ENCODE measurements at places on chromosomes 5 and 9.

GRCh38 chr9:18849890-18850677 lies 182.9 kb downstream of the SAXO1 start:
- no peak for DNase-seq

GRCh38 chr5:173290477-173291131 lies 37.6 kb downstream of the STC2 start:
- no peak for DNase-seq

- no peak for DNase-seq
These were observed 159.4 kb downstream of the TENT4A start for GRCh38 chr5:6872441-6873160.

DNA sequence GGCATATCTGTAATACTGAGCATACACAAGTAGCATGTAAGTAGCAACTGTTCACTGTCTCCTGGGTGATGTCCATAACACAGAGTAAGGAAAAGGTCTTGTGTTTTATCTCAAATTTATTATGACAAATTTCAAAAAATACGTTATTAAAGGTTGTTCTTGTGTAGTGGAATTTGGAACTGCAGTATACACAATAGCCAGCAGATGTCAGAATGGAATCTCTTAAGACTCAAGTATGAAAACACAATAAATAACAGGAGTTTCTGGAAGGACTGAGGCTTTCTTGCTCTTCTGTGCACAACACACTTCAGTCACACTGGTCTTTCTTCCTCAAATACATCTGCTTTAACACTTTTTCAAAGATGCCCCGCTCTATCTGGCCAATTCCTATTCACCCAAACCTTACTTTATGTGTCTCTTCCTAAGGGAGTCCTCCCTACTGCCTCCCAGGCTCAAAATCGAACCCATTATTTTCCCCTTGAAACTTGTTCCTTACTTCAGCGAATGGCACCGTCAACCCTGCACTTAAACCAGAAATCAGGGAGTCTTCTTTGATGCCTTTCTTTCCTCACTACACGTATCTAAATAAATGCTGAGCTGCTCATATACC lies 6.5 kb upstream of the FBXO10 start:
- DNase-seq, result no peak

GRCh38 chr5:157366741-157367674 lies 93.0 kb upstream of the NIPAL4 start:
- no peak for DNase-seq

GRCh38 chr9:125407974-125408900 lies 146.6 kb downstream of the GAPVD1 start:
- peak; percentile 91 for DNase-seq

- DNase-seq, result no peak
These were observed 136.5 kb downstream of the MEF2C start for GRCh38 chr5:88746438-88746882.

- DNase-seq, result no peak
These were observed 7.2 kb downstream of the INSL6 start for GRCh38 chr9:5178126-5178805.

DNA sequence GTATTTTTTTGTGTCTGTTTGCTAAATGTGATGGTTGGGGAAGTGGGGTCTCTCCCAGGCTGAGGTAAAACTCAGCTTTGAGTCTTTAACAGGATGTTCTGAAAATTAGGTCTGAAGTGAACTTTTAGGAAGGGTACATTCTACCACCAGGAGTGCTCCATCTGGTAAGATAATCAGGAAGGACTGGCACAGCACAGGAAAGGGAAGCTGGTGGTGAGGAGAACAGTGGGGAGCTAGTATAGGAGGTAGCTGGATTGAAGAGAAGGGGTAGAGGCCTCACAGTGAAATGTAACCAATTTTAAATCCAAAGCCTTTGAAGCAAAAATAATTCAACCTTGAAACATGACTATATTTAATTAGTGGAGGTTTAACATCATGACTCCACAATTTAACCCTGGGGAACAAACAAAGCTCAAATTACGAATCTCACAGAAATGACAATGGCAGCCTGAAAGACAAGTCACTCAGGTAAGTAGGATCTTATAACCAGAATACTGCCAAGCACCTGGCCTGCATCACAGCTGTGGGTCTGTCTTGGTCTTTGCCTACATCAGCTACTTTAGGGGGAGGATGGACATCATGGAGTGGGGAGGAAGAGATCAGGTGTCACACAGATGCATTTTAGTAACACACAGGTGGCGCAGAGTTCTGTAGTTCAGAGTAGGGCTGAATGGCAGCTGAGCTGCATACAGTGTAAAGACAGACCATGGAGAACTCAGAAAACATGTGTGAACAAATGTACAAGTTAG lies 445.3 kb downstream of the DMRT2 start:
- DNase-seq, result no peak

DNA sequence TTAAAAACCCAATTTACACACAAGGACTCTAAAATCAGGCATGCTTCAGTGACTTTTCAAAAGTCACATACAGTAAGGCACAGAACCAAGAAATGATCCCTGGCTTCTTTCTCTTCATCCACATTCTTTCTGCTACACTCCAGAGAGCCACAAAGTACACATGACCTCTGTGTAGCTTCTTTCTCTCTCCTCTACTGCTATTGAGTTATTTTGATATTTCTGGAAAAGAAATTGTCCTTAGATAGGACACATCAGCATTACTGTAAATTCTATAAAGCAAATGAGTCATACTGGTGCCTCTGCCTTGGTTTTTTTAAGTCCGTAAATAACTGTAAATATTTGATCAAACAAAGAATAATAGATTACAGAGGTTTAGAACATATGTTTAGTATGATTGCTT lies 96.3 kb downstream of the KIAA0825 start:
- no peak for DNase-seq

DNA sequence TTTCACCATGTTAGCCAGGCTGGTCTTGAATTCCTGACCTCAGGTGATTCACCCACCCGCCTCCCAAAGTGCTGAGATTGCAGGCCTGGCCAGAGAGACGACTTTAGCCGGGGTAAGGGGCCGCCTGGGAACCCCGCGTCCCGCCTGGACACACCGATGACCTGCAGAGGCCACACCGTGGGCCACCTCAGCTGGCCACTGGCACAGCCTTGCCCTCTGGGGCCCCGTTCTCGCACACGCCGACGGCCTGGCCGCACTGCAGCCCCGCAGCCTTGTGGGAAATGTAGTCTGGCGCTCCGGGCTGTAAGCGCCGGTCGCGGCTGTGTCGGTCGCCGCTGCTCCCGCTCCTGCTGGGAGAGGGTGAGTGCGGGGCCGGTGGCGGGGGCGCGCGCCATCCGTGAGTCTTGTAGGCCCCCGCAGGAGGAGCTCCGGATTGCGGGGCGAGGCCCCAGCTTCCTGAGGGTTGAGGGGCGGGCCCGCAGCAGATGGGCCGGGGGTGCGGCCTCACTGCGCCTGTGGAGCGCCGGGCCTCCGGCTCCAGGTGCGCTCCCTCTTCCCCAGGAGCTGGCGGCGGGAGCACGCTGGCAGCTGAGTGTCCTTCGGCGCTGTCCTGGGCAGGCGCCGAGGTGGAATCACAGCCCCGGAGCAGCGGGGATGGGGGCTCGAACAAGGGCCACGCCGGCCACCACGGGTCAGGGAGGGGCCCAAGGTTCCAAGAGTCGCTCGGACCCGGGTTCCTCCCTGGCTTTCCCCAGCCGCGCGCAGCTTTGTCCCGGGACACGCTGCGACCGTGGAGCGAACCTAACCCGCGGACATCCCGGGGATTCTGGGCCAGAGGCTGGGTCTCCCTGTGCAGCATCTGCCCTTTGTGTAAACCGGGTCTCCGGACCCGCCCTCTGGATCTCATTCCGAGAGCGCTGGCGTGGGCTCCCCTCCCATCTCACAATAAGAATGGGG lies at the start of gene ZFP2:
Gene ZFP2, plus strand, starts transcription at position 299 of the 957 bp plus-strand sequence. CDS start 35,401 bp downstream, outside the sequence.
- peak; percentile 35 for DNase-seq

DNA sequence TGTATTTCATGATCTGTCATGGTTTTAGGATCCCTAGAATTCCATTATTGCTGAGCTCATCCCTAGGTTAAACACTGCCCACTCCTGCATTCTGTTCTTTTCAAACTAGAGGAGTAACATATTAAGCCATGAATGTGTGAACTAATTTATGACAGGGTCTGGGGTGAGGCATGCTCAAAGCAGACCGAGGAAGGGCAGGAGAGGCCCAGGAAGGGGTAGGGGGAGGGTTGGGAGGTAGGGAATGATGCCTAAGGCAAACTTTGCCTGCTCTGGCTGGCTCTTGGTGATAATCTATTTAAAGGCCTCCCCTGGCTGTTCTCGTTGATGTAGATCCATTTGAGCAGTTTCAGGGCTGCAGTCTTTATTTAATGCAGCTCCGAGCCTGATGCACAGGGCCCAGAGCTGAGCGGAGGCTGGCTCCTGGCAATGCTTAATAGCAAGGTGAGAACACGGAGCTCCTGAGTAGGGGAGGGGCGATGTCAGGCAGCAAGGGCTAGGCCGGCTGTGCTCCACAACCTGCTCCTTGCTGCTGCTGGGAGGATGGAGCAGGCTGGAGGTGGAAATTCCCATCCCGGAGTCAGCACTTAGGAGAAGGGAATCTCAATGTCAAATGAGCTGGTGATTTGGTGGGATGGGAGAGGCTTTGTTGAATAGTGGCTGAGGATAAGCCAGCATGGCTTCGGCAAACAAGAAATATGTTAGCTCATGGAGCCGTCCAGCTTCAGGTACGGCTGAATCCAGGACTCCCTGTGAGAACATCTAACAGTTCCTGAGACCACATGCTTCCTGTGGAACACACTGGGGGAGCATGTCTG lies 73.2 kb upstream of the UNC5A start:
- peak; percentile 13 for DNase-seq

DNA sequence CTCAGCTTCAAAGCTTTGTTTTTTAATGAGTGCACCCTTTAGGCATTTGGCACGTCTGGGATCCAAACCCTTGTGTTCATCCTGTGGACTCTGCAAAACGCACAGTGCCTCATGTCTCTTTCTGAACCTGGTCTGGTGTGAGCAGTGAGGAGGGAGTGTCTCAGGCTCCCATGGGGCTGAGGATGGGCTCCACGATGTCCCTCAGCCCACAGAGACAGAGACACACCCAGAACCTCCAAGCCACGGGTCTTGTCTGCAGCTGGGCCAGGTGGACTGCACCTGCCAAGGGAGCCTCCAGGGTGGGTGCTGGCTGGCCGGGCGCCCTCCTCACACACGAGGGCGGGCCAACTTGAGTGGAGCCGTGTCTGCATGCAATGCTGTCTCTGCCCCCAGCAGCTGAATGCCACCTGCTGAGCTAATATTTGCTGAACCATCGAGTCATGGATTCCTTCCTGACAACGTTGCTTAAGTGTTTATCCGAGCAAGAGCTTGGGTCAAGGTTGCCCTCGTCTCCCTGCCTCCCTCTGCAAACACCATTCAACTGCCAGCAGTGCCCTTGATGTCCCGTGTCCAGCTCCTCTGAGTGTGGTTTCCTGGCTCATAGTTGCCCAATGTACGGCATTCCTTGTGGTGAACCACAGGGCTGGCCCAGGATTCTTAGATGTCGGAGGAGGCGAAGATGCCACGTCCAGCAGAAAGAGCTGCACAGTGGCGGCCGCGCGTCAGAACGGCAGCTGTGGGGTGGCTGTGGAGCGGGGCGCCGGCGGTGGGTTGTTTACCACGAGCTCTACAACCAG lies 31.4 kb upstream of the LPCAT1 start:
- DNase-seq, result no peak

- DNase-seq, result no peak
These were observed 2.4 kb downstream of the TLE4 start for GRCh38 chr9:79574136-79574535.

DNA sequence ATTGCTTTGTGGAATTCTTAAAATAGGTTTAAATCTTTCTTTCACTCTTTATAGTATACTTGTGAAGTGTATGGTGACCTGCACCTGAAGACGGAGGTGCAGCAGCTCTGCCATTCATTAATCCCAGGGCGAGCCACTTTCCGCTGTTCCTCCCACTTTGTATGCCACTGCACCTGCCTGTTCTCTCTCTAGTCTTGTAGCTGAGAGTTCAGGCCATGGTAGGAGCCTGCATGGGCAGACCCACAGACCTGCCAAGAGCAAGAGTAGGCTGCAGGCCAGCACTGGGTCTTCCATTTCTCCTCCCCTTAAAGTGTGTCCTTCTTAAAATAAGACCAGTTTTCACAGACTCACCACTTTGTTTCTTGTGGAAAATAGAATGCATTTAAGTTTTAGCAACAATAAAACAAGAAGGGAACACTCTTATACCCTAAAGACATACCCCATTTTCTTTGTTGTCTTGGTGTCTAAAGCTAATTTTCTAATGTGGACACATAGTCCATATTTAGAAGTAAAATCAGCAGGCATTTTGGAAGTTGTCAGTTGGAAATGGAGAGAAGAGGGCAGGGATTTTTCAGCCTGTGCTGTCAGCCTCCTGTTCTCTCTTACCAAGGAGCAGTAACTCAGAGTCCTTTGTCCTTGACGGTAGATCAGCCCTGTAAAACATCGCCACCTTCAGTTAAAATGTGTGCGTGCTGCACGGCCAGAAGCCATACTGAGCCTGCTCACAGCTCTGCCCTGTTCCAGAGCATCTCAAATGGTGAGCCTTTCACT lies 103.2 kb downstream of the SNCAIP start:
- no peak for DNase-seq

DNA sequence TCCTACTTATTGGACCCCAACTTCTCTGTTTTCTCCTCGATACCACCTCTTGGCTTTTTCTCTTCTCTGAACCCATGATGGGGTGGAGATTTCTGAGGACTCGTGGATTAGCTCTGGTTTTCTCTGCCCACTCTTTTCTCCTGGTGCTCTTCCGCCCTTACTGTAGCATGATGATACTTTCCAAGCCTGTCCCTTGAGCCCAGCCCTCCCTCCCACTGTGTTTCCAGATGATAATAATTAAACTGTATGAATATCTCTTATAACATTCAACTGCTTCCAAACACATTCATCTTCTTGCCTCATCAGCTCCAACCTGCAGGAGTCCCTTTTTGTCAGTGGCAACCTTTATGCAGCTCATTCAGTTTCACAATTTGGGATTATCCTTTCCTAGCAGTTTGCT lies 494.2 kb upstream of the KLF4 start:
- DNase-seq, result no peak

DNA sequence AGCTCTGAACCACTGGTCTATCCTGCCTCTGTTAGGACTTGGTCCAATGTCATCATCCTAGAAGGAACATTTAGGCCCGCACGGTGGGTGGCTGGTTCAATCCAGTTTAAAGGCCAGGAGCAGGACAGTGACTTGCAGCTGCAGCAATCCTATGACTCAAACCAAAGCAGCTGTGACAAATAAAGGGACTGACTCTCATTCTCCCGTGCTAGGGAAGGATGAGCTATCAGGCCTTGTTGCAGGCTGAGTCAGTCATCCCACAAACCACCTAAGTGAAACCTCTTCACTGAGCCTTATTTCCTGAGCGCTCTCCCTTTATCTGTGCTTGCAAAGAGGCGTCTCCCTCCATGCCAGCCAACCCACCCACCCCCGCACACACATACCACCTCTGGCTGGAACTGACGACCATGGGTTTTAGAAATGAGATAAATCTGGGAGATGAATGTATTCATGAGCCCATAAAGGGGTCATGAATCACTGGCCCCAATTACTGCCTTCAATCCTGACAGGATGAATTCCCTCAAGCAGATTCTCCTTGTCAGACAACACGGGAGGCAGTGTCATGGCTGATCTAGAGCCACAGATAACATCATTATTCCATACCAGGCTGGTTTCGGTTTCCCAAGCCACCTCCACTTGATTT lies 93.4 kb downstream of the KCNIP1 start:
- peak; percentile 72 for DNase-seq

- DNase-seq, result no peak
These were observed 36.8 kb downstream of the EGR1 start for GRCh38 chr5:138502121-138502520.

Measured in stimulated activated CD8-positive, alpha-beta memory T cell treated with anti-CD3 and anti-CD28 coated beads, Interleukin-4, amount 100 ng/mL, for 48 hours (primary cell).